ENCODE measurements at places on chromosomes 6 and 20.

DNA sequence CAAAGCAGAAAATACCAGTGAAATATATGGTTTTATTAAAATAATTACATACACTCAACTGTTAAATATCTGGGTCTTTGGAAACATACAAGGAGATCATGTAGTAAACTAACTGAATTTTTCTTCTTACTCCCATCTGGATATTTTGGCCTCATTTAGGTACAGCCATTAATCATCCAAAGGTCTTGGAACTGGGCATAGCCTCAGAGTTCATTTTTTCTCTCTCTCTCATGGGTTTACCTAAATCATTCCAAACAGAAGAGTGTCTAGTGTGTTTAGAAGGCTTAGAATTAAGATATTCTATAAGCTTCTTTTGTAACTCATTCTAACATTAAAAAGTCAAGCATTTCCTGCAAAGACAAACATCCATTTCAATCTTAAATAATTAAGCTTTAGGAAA, 79.4 kb downstream of the HMGCLL1 start:
- DNase-seq: no peak

GRCh38 chr20:45775411-45775810, 16.3 kb downstream of the WFDC3 start:
- DNase-seq: no peak

- DNase-seq: peak; percentile 90
Observed at GRCh38 chr6:41846666-41847237, 48.4 kb downstream of the USP49 start.

GRCh38 chr20:59242714-59243626, 57.4 kb upstream of the EDN3 start:
- DNase-seq: peak; percentile 24

GRCh38 chr6:42140756-42141602, 1.4 kb downstream of the C6orf132 start:
- DNase-seq: peak; percentile 51

DNA sequence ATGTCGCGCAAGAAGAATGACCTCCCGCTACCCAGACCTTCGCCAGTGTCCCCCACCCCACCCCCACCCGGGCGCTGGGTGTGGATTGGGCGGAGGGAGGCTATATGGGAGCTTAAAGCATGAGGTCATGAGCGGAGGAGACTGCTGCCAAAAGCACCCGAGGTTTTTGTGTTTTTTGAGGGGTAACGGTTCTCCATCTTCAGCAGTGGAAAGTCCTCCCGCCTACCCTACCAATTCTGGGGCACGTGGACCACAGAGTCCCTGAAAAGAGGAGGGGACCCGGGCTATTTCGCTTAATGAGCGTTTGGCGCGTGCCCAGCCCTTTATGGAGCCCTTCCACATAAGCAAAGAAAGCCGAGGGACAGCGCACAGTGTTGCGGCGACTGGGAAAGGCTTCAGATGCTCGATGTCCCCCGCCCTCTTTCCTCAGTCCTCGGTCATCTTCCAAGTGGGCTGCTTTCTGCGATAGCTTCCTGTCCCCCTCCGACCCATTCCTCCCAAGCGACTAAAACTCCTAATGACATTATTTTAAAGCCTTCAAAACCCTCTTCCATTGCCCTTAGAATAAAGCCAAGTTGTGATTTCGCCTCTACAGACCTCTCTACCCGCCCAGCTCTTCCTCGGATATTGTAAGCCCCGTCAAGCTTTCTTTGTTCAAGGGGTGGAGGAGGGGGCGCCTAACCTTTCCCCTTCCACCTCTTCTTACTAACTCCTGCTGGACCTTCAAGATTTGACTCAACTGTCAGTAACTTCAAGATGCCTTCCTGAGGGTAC, 2.1 kb upstream of the TRERF1 start:
- peak; percentile 74 for DNase-seq

DNA sequence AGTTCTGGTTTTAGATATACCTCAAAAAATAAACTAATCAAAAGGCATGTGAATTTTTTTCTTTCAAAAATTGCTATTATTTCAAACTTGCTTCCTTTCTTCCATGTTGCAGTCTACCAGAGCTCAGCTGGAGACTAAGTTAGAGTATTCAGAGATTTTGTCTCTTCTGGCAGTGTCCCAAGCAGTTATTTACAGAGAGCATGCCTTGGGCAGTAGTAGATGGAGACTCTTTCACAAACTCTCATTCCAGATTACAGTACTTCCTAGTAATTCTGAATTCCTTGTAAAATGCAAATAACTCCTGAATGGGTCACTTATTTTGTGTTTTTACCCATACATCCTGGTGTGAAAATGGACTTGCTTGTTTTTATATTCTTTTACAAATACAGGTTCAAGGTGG, 703.4 kb downstream of the EPHA7 start:
- DNase-seq: peak; percentile 20

- DNase-seq: no peak
Observed at GRCh38 chr6:89287351-89288028, 27.6 kb downstream of the GABRR2 start.

GRCh38 chr6:14619419-14619781, 501.8 kb downstream of the CD83 start:
- DNase-seq: no peak

- DNase-seq: peak; percentile 63
Observed at GRCh38 chr6:97864826-97865225, 581.8 kb upstream of the MMS22L start.

DNA sequence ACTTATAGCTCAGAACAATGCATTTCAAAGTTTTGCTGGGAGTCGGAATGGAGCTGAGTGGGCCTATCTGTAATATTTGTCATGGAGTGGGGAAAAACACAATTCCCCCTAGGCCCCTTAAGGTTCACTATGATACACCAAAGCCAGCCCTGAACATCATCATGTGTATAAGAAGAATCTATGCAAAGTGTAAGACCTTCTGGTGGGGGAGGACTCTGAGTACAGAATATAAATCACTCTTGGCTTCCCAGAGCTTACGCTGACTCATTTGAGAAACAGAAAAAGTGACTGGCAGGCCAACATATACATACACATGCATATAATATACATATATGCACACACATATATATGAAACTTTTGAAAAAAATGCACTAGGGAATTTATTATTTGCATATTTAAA, 54.1 kb upstream of the UBR2 start:
- peak; percentile 35 for DNase-seq

DNA sequence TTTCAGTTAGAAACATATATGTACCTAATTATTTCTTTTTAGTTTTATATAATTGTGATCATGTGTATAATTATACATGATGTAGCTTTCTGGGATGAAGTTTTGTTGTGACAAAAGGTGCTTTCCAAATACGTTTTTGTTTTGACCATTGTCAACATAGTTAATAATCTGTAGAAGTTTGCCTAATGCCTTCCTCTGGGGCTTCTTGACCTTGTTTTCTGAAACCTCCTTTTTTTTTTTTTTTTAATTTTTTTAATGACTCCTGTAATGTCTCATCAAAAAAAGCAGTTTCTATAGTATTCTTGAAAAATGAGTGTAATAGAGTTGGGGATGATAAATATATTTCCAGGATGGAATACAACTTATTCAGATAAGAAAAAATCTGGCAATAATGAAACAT, 434.7 kb upstream of the SOX4 start:
- DNase-seq: no peak

DNA sequence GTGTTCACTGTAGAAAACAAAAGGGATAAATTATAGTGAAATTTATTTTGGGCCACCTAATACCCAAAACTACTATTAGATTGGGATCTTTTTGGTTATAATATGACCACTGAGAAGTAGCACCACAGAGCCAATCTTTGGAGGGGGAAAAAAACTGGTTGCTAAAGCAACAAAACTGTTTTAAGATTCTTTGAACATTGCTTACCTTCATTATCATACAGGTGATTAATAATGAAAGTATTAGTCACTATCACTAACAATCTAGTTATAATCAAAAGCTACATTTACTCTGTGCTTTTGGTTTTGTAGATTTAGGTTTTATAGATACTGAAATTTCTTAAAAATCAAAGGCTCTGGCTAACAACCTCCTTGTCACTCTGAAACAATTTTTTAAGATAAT, 31.7 kb downstream of the STX7 start:
- DNase-seq: no peak

DNA sequence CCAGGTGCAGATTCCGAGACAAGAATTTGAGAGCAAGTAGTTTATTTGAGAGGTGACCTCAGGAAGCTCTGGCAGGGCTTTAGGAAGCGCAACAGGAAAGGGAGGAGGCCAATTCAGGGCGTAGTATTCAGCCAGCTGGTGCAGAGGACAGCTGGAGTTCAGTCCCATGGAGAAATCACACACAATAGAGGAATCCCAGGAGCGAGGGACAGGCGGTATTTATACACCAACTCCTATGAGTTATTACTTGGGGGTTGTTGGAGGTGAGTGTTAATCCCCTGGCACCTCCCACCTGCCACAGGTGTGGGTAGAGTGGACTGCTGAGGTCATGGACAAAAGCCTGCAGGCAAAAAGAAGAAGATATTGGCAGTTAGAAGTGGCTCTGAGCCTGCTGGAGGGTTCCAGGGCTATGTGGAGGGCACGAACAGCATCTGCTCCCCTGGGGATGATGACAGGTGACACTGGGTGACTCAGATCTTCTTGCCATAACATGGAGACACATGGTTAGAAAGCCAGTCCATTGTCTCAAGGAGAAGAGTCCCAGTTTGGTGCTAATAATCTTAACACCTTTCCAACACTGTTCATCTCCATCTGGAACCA, 13.9 kb upstream of the SULF2 start:
- no peak for DNase-seq

- DNase-seq: no peak
Observed at GRCh38 chr20:62413025-62413570, 6.0 kb upstream of the CABLES2 start.

DNA sequence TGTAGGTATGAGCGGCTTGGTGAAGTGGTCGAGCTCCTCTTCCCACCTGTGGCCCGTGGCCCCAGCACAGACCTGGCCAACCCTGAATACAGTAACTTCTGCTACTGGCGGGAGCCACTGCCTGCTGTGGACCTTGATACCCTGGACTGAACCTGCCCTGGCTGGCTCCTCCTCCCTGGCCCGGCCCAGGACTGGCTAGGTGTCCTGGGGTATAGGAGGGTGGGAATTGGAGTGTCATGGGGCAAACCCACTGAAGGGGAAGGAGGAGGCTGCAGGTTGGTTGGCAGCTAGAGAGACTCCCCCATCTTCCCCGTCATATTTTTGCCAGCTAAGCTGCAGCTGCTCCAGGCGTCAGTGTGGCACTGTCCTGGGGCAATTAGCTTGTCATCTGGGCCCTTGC, 7.9 kb downstream of the EMILIN3 start:
- DNase-seq: no peak

DNA sequence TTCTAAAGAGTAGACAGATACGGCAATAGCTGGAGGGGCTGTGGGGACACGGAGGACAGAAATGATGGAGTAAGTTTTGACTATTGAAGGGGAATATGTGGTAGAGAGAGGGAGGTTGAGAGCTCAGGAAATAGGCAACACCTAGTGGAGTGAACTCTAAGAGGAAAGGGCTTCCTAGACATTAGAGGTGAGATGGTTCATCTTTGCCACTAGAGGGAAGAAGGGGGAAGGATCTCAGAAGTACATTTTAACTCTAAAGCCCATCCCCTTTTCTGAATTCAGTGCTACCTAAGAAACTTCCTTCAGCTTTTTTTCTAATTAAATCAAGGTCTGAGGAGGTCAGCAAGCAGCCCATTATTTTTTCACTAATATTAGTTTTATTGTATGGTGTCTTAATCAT, 689.4 kb upstream of the MAP3K7 start:
- DNase-seq: no peak

GRCh38 chr6:29483186-29483585, 4.6 kb downstream of the MAS1L start:
- no peak for DNase-seq

- DNase-seq: no peak
Observed at GRCh38 chr20:53597030-53597482, 3.4 kb upstream of the ZNF217 start.

GRCh38 chr20:36461600-36462439, 79.5 kb upstream of the MYL9 start:
- no peak for DNase-seq

DNA sequence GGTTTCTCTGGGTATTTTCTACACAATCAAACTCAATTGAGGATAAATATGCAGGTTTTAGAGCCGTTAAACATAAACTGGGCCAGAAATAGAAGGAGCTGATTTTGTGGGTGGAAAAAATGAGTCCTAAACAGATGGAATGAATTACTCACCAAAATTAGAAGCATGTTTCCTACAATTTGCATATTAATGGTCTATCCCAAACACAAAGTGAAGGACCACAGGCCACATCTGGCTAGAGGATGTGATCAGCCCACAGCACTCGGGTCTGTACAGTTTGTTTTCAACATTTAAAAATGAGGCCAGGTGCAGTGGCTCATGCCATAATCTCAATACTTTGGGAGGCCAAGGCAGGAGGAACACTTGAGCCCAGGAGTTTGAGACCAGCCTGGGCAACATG, 296.3 kb downstream of the PREX1 start:
- DNase-seq: peak; percentile 9

GRCh38 chr6:135434095-135434494, 63.4 kb downstream of the AHI1 start:
- DNase-seq: no peak

- no peak for DNase-seq
Observed at GRCh38 chr20:32454164-32455145, 96.3 kb downstream of the ASXL1 start.

- DNase-seq: peak; percentile 95
Observed at GRCh38 chr6:106159531-106159940, 73.4 kb downstream of the PRDM1 start.

GRCh38 chr6:170297576-170298330, 6.9 kb upstream of the DLL1 start:
- DNase-seq: no peak

- DNase-seq: no peak
Observed at GRCh38 chr6:167953551-167953950, 43.9 kb upstream of the KIF25 start.

DNA sequence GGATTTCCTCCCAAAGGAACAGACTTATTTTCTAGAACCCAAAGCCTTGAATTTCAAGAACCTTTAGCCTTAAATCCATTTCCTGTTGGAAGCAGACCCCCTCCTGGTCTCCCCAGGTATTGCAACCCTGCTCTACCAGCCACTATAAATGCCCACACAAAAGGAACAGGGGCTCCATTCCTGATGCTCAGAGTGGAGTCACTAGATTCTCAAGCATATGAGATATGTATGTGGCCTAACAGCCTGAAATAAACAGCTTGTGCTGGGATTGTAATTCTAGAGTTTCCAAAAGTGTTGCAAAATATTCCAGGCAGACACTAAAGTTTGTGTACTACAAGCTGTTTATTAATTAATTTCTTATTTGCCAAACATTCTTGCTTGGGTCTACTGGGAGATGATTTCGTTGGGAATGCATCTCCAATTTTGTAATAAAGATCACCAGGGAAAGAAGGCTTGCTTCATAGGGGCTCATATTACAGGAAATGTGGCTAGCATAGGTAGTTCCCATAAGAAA, 44.8 kb downstream of the RIPOR3 start:
- peak; percentile 43 for DNase-seq

GRCh38 chr6:88629838-88630494, 333.5 kb downstream of the RNGTT start:
- DNase-seq: peak; percentile 6

DNA sequence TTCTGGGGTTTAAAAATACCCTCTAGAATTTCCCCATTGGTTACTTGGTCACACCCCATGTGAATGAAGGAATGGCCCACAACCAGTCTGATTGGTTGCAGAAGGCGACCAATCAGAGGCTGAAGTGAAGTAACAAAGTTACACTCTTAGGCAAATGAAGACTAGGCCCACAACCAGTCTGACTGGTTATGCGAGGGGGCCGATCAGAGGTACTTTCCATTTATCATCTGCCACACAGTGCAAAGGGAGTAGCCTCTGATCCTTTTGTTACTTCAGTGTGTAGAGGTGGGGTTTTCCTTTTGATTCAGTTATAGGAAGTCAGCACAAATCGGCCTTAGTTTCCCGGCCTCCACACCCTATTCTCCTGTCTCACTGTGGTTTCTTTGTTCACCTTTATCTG, 61.2 kb upstream of the SGK1 start:
- DNase-seq: no peak

Measured in fibroblast of skin of scalp (primary cell).